ENCODE measurements at places on chromosomes 6 and 20.

DNA sequence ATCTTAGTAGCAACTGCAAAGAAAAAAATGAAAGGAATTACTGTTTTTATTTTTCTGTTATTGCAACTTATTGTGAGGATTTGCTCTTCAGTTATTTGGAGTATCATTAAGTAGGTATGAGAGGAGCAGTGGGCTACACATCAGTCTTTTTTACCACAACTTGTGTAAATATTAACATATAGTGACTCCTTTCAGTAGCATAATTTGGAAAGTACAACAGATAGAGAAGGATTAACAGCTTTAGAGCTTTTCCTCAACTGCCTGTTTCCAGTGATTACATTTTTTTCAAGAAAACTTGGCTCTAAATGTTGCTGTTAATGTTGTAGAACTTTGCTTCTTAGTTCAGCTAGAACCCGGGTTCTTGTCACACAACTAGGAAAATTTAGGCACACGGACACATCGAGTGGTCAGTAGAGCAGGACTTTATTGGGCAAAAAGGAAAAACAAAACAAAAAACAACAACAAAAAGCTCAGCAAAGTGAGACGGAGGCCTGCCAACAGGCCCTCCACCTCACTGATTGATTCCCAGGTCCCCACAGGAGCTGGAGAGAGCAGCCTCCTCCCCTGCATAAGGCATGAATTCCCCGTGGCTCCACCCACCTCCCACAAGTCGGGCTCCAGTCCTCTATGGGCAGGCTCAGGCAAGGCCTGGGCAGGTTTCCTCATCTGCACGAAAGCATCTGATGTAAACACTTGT is 75.1 kb downstream of the ADGRG6 start:
- no peak for DNase-seq

DNA sequence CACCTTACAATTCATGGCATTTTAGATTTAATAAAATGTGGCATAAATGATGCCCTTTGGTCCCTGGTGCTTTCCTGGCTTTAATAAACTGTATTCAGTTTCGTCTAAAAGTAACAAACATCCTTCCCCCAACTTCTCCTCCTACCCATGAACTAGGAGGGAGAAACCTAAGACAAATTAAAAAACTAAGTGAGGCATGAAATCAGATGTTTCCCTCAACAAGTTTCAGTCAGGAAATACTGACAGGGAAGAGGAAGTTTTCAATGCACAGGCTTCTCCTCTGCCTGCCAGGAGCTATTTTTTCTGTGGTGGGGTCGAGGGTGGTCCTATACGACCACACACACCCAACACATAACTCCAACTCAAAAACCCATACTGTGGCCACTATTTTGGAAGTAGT is 10.0 kb downstream of the HBS1L start:
- DNase-seq: no peak

DNA sequence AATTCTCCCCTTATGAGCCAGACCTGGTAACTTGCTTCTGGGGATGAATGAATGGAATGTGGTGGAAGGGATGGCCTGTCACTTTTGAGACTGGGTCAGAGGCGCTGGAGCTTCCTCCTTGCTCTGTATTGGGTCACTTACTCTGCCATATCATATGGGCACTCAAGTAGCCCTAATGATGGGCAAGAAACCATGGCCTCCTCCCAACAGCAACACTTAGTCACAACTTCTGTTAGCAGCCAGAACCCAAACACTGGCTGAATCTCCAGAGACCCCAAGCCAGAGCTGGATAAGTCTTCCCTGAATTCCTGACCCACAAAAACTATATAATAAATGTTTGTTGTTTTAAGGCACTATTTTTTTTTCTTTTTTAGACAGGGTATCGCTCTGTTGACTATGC is 5.5 kb downstream of the E2F1 start:
- no peak for DNase-seq

DNA sequence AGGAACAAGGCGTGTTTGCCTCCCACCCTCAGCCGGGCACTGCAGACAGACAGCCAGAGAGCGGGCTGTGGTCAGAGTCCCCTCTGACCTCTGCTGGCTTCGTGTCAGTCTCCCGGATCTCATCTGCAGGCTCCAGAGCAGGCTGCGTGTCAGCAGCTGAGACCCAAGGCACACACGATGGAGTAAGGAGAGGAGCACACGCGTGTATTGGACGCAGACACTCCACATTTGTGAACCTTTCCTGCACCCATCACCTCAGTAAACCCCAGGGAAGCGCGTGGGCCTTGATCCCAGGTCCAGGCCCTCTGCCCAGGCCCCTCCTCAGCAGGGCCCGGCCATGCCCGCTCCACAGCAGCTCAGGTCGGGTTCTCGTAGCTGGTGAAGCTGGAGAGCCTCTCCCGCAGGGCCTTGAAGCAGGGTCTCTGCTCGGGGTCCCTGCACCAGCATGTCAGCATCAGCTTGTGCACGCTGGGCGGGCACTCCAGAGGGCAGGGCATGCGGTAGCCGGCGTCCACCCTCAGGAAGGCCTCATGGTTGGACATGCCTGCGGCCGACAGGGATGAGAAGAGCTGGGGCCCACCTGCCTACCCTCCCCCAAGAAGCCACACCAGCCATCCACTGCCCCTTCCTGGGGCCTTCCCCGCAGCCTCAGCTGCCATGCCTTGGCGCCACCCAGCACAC is 7.9 kb downstream of the PTK6 start:
- no peak for DNase-seq

GRCh38 chr6:80210618-80211017 is 104.1 kb downstream of the BCKDHB start:
- no peak for DNase-seq

- no peak for DNase-seq
These were observed 92.8 kb upstream of the RNF217 start for GRCh38 chr6:124869416-124869815.

DNA sequence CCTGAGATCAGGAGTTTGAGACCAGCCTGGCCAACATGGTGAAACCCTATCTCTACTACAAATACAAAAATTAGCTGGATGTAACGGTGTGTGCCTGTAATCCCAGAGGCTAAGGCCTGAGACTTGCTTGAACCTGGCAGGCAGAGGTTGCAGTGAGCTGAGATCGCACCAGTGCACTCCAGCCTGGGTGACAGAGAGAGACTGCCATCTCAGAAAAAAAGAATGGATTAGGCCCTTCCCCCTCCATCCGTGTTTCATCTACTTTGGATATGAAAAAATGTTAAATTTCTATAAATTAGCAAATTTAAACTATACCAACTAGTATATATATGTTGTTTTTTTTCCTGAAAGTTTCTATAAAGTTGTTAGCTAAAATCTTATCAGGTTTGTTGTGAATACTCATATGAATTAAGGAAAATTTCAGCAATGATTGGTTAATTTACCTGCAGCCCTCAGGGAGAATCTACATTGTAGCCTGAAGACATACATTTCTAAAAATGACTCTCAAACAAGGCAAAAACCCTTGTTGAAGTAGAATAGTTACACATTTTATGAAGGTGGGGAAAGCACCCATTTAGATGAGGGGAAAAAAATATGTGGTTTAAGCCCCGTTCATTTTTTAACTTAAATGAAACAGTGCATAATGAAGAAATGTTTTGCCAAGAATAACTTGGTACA is 120.9 kb downstream of the TIAM2 start:
- no peak for DNase-seq

- DNase-seq: no peak
These were observed 58.0 kb upstream of the CD93 start for GRCh38 chr20:23143986-23144690.

GRCh38 chr20:60812561-60812960 is 439.5 kb upstream of the CDH4 start:
- no peak for DNase-seq

GRCh38 chr6:6407071-6407741 is 86.7 kb upstream of the F13A1 start:
- DNase-seq: no peak

- no peak for DNase-seq
These were observed 76.8 kb upstream of the ARMC2 start for GRCh38 chr6:108771421-108771820.

DNA sequence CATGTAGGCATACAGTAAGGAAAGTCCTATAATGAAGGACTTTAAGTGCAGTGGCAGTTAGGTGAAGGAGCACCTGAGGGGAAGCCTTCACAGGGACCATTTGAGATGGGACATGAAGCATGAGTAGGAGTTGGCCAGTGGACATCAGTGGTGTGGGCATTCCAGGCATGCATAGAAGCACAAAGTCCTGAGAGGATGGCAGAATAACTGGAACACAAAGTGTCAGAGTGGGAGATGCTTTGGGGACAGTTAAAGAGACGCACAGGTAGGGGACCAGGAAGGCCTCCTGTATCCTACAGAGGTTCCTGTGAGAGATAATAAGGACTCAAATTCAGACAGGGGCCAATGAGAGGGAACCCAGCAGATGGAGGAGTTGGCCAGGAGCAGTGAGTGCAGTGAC is 26.4 kb upstream of the EFHC1 start:
- DNase-seq: no peak

GRCh38 chr6:75933387-75933975 is 139.0 kb downstream of the IMPG1 start:
- DNase-seq: no peak

DNA sequence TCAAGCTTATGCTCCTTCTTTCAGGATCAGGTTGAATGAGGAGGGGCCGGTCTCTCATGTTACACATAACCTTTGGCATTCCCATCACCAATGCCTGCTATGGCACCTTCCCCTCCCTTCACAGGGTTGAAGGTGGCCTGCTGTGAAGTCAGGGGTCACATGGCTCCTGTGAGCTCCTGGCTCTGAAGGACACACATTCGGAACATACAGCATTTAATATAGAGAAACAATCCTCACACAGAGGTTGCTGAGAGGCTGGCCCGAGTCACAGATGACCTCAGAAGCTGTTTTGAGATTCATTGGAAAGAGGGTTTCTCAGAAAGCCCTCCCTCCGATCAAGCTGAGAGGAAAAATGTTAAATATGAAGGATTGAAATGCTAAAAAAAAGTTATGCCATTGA is 82.1 kb downstream of the PSMG4 start:
- no peak for DNase-seq

GRCh38 chr6:4413073-4413472 is 277.7 kb upstream of the ECI2 start:
- no peak for DNase-seq

GRCh38 chr6:127212376-127212775 is 54.3 kb upstream of the RNF146 start:
- no peak for DNase-seq

GRCh38 chr6:39634646-39635341 is 90.4 kb downstream of the KIF6 start:
- no peak for DNase-seq

DNA sequence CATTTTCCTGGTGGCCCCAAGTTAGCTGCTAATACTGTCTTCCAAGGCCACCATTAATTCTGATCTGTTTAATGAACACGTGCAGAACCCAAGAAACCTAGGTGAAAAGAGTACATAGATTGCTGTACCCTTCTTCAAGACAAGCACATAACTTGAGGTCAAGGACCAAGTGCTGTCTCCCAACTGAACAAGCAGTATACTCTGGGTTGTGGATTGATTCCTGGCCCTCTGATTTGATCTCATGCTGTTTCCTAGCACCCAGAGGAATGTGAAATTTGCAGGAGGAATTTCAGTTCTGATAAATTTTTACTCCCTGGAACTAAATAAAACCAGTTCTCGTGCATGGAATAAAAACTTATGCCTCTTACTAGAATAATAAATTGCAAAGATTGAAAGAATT is 75.6 kb downstream of the MTFR2 start:
- no peak for DNase-seq

GRCh38 chr20:15799871-15800270 is 773.4 kb downstream of the KIF16B start:
- no peak for DNase-seq

GRCh38 chr6:29953686-29954085 is 11.4 kb downstream of the HLA-A start:
- no peak for DNase-seq

DNA sequence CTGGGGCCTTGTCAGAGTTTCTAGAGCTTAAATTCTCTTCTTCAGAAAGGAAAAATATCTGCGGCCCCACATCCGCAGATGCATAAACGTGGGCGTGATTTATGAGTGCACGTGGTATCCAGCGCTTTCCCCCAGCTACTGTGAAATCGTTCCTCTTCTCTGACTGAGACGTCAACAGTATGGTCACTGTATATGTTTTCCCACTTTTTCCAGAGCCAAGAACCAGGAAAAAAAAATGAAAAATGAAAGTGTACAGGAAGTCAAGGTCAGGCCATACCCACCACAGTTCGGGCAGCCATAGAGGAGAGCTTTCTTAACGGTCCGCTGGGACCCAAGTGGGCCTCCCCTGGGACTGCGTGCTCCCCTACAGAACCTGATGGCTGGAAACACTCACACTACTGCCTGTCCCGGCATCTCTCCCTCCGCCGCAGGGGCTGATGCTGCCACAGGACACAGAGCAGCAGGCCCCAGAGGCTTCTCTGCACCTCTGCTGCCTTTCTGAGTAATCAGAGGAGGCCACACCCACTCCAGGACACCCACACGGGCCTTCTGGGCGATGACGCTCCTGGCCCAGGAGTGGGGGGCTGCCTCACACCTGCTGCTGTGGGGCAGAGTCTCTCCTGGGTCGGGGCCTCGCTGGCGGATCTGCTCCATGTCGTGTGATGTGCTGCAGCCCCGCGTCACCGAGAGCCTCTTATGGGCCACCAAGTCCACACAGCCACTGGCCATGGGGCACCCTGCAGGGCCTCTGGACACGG is 16.4 kb upstream of the STX16 start:
- DNase-seq: no peak

GRCh38 chr20:38543014-38543906 is 37.7 kb upstream of the ADIG start:
- no peak for DNase-seq

GRCh38 chr6:107466062-107466461 is 6.7 kb upstream of the PDSS2 start:
- DNase-seq: no peak

DNA sequence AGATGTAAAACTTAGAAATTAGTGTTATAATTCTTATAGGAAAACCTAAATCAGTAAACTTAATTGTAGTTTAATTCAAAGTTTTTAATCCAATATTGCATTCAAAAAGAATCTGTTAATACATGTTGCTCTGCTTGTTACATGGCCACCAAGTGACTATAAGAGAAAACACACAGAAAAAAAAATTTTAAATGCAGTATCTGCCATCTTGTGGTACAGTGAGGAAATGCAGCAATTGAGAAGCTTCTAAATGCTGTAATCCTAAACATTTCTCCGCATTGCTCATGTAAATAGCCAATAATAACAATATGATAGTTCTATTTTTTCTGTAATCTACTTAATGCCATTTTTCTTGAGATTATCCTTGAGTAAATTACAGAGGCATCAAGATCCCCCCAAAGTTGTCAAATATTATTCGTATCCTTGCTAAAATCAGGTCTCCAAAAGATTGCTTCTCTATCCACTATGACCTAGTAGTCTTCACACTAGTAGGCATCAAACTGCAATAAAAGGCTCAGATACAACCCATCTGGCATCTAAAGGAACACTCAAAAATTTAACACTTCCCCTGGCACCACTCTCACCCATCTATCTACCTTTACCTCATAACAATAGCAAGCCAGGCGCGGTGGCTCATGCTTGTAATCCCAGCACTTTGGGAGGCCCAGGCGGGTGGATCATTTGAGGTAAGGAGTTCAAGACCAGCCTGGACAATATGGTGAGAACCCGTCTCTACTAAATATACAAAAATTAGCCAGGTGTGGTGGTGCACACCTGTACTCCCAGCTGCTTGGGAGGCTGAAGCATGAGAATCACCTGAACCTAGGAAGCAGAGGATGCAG is 34.6 kb downstream of the HDAC2 start:
- peak; percentile 55 for DNase-seq

Data from CD4-positive, alpha-beta T cell treated with Interleukin-2 at 100 ng/mL for 4 hours (primary cell).